Stimulated activated CD8-positive, alpha-beta memory T cell treated with anti-CD3 and anti-CD28 coated beads, Interleukin-7, amount 100 ng/mL, for 1 hour (primary cell): ENCODE measurements at places on chromosomes 1 and 21.

DNA sequence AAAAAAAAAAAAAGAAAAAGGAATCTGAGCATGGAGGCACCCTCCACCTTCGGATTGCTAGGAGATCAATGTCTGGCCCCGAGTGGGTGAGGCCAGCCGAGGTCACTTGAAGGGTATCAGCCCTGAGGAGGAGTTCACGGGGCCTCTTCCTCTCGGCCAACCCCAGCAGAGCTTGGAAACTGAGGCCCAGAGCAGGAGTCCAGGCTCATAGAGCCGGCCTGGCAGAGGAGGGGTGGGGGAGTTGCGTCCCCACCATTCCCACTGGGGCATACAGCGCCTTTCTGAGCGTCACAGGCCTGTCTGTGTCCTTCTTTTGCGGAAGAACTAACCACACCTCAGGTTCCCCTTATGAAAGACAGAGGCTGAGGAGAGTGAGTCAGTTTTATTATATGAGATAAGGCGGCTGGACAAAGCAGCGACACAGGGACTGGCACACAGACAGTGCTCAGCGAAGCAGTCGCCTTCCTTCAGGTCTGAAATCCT lies 17.1 kb upstream of the EPHA2 start:
- DNase-seq, result no peak

- DNase-seq, result no peak
Measured at GRCh38 chr1:192729500-192729899, 79.3 kb upstream of the RGS2 start.

GRCh38 chr21:20016435-20017005 lies 981.7 kb upstream of the NCAM2 start:
- no peak for DNase-seq

- no peak for DNase-seq
Measured at GRCh38 chr1:26986658-26987057, 6.8 kb upstream of the TRNP1 start.

DNA sequence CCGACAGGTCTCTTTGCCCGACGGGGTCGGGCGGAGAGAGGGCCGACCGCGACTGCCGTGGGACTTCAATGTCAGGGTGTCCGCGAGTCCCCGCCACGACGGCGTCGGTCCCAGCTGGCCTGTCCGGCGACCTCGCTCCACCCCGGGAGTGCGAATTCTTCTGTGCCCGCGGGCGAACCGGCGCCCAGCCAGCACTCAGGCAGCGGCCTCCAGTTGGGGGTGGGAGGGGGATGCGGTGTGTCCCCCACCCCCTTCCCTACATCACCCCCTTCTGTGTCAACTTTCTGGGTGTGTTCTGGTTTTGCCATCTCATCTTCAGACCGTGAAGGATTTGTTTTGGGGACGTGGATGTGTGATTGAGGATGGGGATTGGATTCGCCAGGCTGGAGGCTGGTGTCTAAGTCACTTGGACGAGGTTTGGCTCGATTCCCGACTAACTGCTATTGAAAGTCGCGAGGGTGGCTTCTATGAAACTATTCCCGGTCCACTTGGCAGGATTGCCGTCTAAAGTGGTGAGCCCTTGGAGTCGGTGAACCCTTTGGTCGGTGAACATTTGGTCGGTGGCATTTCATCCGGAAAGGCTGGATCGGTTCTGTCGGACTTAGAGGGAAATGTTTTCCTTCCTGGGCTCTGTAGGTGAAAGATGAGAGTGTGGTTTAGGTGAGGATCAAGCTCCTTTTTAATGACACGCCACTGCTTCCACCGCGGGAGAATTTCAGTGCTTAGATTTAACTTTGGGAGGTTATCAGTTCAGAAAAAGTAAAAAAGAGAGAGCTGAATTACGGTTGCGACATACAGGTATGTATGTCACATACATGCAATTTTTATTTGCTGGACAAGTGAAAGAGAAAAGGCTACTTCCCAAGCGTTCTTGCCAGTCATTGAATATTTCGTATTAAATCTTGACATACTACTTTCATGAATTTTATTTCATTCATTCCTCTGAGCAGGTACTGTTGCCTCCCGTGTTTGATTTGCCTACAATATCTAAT lies 771 bp downstream of the ABCD3 start:
- no peak for DNase-seq

DNA sequence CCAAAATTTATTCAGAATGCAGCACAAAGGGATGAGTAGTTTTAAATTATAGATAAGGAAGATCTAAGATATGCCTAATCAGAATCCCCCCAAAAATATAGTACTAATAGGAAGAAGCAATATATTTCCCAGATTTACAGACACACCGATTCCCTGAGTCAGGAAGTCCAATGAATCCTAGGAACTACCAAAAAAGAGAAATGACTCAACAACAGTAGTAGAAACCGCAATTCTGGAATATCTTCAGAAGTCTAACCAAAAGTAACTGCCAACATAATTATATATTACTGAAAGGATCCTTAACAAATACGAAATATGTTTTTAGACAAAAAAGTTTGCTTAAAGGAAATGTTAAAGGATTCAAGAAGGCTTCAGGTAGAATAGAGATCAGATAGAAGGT lies 10.3 kb downstream of the AHCTF1 start:
- DNase-seq, result no peak
